Myocyte (in vitro differentiated cells): ENCODE measurements at places on chromosomes 13 and 19. TPM values are rescaled to one million over a fixed set of nuclear protein-coding genes. Genes with fewer than 3 reads are reported as not detected.

Gene FIZ1
- 5.3 and 9.1 TPM in 2 replicates for total RNA-seq

DNA sequence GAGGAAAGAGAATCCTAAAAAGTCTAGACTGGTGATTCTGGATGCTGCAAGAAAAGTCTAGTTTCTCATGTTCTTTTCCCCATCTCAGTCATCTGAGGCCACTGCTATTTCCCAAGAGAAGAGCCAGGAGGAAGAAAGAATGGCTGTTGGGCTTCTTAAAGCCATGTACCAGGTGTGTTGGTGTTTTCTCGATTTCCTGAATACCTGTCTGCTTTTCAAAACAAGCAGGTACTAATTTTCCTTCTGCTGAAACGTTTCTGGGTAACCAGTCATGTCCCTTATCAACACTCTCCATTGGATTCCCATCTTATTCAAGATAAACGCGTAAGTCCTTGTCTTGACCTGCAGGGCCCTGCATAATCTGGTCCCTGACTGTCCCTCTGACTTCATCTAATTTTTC, 1.1 kb downstream of the ZNF570 start:
- DNase-seq: no peak

DNA sequence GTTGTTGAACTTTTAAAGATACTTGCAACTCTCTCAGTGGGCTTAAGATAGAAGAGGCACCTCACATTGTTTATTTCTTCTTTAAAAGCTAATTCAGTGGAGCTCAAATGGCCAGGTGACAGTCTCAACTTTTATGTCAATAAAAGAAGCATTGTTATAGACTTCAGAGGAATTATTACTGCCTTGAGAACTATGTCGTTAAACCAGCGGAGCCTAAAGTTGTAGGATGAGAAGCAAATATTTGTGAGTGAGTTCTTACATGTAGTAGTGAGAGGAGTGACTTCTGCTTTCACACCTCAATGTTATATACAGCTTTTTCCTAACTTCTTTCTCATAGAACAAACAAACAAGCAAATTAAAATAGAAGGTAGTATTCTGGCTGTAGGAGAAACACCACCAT, 31.2 kb upstream of the DGKH start:
- no peak for DNase-seq

DNA sequence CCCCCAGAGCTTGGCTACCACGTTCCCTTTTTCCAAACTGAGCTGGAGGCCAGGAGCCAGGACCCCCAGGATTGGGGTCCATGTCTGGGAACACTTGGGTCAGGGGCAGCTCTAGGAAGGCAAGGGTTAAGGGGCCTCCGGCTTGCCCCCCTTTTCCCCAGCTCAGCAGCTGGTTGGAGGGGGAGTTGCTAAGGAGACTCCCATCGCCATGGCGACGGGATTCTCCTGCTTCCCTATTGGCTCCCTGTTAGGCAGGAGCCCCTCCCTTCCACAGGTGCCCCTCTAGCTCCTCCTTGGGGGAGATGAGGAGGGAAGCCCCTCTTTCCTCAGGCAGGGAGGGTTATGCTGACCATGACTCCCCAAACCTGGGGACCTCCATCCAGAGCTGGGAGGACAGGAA, 33.9 kb downstream of the PDE4A start:
- no peak for DNase-seq

DNA sequence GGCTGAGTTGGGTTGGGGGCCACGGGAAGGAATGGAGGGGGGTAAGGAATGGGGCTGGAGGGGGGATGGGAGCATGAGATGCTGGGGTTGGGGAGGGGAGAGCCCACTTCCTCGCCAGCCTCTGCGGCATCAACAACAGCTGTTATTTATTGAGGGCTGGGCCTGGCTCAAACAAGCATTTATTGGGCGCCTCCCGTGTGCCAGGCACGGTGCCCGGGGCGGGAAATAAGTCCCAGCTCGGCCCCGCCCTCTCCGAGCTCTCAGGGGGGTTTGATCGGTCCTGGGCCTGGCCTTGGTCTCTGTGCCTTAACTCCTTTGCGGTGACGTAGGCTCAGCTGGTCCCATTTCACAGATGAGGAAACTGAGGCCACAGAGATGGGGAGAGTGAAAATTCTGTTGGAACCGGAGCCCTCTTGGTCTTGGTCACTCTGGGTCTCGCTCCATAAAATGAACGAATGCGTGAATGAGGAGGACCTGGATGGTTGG, 919 bp upstream of the ADAMTS10 start:
- no peak for DNase-seq
